ENCODE measurements at places on chromosomes 12 and 14.

GRCh38 chr14:29627137-29627536 is 300.5 kb downstream of the PRKD1 start:
- ATAC-seq = no peak

DNA sequence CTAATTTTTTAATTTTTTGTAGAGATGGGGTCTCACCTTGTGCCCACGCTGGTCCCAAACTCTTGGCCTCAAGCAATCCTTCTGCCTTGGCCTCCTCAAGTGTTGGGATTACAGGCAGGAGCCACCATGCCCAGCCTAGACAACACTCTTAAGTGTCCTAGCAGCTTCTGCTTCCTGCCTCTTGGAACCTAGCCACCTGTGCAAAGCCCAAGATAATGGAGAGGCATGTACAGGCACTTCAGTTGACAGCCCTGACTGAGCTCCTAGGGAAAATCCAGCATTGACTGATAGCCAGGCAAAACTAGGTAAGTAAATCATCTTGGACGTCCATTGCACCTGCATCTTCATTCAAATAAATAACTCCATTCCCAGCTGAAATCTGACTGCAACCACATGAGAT is 15.5 kb downstream of the COX14 start:
- no peak for ATAC-seq

DNA sequence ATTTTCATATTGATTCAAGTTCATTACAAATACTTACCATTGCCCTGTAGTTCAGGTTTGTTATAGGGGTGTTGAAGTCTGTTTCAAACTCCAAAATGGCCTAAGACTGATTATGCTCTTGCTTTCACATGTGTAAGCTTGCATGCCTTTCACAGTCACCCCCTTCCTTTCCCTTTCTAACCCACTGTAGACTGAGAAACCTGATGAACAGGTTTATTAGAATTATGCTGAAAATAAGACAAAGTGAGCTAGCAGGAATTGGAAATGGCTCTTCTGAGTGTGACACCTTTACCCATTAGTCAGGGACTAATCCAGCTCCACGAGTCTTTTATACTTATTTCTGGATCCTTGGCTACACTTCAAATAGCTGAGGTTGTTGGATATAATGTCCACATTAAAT is 38.9 kb downstream of the FBXO33 start:
- no peak for ATAC-seq

DNA sequence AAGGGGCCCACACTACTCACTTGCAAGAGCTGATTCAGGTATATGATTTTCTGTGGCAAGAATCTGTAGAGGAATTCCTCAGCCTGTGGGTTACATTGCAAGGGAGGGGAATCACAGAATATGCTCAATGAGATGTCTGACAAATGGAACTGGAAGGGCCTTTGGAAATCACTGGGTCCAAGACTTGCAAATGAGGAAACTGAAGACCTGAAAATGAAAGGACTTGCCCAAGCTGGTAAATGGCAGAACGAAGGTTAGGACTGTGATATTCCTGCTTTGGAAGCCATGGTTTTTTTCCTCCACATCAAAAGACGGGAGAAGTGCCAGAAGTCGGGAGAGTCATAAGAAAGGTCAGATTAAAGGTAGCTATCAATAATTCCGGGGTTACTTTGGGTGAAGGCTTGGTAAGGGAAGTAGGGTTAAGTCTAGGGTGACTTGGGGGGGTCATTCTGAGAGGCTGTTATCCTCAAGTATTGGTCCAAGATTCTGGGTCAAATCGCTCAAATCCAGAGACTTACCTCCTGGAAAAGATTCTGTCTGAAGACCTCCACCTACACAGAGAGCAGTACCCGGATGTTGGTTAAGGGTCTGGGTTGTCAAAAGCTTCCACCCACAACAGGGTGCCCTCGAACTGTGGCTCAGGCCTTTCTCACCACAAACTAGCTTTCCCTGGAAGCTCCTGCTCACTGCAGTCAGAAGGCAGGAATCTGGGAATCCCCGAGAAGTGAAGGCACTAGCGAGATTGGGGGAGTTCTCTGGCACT is 539 bp downstream of the PSME2 start:
- ATAC-seq = no peak

- no peak for ATAC-seq
Measured at GRCh38 chr12:110102255-110102654, 21.9 kb upstream of the IFT81 start.

DNA sequence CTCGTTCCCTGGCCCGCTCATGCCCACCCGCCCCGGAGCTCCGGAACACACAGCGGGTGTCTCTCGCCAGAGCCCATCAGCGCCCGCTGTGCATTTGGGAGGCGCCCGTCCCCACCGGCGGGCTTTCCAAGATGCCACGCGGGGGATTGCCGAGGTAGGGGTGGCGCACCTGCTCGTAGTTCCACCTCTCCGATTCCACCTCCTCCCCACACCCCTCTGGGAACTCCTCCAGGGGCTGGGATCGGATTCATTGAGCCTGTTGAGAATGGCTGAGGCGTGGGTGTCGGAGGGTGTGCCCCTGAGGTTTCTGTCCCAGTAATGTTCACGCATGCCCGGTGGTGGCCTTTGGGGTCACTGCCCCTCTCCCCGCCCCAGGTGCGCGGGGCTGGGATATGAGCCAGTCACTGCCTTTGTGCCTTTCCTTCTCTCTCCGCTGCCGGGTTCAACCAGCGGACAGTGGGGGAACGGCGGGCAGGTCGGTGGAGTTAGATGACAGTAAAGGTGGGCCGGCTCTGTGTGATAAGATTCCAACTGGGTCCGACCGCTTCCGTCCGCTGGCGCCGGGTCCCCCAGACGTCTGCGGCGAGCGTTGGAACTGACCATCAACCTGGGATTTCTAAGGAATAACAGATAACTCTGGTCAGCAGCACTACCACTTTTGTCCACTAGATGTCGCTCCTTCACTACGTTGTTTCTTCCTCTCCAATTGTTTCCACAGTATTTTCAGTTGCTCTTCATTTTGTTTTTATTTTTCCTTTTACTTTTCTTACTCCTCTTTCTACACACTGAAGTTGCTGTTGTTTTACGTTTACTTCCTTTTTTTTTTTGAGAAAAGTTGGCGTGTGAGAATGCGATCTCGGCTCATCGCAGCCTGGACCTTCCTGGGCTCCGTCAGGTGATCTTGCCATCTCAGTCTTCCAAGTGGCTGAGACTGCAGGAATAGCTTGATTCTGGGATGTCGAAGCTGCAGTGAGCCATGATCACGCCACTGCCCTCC is 178.1 kb upstream of the ALG10B start:
- peak; percentile 77 for ATAC-seq

GRCh38 chr12:106197906-106198623 is 49.8 kb downstream of the CKAP4 start:
- ATAC-seq = peak; percentile 61

DNA sequence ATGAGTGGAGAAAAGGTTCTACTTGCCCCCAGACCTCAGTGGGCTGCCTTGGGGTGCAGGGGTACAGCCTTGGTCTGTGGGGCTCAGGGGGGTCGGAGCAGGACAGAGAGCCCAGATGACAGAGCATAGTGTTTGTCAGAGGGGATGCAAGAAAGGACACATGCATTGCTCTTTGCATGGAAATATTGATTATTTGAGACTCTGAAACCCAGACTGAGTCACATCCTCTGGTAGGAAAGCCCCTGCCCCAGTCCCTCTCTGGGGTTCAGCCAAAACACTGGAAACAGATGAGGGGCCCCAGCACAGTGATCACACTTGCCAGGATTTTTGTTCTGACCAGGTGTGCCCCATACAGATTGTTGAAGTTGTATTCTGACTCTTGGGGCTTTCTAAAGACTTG is 1094.4 kb downstream of the BCL11B start:
- ATAC-seq = no peak

DNA sequence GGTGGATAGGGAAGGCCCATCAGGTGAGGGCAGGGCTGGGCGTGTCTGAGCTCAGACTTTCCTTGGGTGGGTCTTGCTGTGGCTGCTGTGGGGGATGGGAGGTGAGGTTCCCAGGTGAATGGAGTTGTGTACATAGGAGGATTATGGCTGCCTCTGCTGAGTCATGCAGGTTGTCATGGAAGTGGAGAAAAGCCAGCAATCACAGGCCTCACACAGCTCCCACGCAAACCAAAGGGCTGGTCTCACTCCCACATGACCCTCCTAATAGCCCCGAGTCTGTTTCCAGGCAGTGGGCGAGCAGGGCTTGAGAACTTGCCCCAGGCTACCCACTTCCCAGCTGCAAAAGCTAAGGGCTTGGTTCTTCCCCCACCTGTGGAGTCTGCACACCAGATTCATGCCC is 149.5 kb downstream of the IPO8 start:
- no peak for ATAC-seq

- no peak for ATAC-seq
Measured at GRCh38 chr12:121802485-121802842, 1.3 kb upstream of the SETD1B start.

DNA sequence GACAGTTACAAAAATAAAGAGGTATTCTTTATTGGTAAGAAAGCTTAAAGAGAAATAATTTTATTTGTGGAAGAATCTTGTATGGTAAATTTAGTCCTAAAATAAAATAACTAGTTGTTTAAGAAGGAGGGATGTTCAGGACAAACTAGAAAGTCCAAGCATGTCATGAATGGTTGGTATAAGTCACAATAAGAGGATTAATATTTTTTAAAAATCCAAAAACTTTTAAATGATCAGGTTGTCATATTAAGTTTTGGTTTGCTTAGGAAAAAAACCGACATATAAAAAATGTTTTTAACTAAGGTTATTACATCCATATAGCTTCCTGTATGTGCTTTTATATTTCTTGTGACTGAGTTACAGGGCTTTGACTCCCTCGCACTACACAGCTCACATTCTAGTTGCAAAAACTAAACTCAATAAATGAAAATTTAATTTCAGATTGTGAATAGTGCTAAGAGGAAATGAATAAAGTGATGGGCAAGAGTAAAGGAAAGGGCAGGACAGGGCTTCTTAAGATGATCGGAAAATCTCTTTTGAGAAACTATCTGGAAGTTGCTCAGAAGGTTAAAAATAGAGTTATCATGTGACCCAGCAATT is 80.7 kb upstream of the METAP2 start:
- no peak for ATAC-seq

DNA sequence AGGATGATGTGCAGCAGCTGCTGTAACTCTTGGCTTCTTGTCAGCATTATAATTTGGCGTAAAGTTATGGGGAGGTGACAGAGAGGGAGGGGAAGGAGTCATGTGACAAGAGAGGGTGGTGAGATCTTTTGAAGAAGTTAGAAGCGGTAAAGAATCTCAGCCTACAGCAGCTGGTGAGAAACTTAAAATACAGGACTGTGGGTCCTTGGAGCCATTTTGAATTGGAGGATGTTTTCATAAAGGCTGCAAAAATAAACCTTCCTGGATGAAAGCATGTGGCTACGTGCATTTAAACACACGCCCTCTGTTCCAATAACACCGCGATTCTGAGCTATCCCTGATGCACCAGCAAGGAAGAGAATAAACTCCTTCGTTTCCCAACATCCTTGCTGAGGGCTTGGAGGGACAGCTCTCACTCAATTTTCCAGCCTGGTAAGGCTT is 133.7 kb downstream of the TMEM30B start:
- no peak for ATAC-seq

DNA sequence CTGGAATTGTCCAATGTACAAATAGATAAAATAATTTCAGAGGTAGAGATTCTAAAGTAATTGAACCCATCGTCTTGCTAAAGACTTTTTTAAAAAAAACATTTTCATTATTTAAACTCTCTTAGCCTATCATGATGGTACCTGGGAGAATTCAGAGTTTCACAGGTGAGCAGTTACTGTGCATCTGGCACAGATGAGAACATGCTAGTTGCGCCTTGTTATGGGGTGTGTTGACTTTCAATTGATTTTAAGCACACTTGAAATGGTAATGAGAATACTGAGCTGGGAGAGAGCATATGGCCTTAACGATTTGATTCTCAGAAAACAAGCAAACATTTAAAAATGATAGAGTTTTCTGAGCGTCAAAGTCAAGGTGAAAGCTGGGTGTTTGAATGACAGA is 66.6 kb downstream of the FLRT2 start:
- no peak for ATAC-seq

DNA sequence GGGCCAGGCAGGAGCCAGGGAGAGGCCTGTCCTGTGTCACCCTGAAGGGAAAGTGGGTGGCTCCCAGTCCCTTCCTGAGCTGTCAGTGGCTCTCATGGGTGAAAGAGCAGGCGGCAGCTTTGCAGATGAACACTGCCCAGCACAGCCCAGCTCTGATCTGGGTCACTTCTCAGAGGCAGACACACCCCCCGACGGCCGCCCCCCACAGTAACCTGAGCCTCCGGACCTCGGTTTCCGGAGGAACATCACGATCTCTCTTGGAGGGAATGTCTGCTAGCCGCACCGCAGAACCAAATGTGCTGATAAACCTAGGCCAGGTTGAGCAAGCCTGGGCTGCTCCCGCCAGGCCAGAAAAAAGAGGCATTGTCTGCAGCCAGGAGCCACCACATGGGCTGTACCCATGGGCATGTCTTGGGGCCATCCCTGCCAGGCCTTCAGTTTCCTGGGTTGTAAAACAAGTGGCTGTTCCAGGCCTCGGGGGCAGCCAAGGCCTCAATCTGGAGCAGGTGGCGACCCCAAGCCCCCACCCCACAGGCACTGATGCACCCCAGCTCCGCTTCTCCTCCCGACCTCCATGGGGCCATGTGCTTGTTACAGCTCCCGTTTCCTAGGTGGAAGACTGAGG is 57.6 kb downstream of the NCOR2 start:
- peak; percentile 57 for ATAC-seq

DNA sequence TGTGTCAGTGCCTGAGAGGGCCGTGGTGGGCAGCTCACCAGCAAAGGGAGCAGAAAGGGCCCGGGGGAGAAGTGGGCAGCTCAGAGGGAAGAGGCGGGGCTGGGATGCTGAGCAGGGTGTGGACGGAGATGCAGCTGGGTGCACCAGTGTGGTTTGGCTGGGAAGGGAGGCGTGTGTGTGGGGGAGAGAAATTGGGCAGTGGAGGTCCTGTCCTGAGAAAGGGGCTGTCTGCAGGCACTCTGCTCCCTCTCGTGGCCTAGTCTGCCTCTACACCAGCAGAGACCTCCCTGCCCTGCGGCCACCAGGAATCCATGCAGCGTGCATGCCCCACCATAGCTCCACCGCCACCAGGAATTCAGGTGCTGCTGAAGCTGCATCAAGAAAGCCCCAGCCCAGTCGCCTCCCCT is 6.4 kb downstream of the TMEM121 start:
- no peak for ATAC-seq

- no peak for ATAC-seq
Measured at GRCh38 chr14:103584326-103584915, 21.7 kb downstream of the COA8 start.

DNA sequence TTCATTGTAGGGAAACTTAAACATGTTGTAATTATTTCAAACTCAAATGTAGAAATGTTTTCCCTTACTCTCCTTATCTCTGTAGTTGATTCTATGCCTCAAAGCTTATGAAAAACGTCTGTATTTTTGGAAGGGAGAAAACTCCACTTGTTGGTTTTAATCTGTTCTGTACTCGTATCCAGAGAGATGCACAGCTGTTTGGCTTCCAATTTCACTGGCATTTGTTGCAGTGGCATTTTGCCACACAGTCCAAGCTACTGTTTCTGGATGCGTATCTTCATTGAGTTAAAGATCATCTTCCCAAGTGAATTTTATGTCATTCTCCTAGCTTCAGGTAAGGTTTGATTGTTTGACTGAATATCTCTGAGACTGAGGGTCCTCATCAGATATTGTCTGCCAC is 481.4 kb downstream of the TRHDE start:
- ATAC-seq = no peak
